Muscle of arm (tissue), 14 donors: ENCODE measurements at places on chromosomes 6 and 20. TPM values are rescaled to one million over a fixed set of nuclear protein-coding genes. Genes with fewer than 3 reads are reported as not detected.

DNA sequence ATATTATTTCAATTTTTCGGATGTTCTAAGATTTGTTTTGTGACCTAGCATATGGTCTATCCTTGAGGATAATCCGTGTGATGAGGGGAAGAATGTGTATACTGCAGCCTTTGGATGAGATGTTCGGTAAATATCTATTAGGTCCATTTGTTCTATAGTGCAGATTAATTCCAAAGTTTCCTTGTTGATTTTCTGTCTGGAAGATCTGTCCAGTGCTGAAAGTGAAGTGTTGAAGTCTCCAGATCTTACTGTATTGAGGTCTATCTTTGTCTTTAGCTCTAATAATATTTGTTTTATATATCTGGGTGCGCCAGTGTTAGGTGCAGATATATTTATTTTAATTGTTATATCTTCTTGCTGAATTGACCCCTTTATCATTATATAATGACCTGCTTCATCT lies 32.2 kb upstream of the SNAP91 start:
- no peak for DNase-seq

GRCh38 chr6:157464653-157465535 lies 83.9 kb downstream of the ZDHHC14 start:
- DNase-seq = no peak

GRCh38 chr6:28134716-28135115 lies 7.0 kb upstream of the ZKSCAN8 start:
- no peak for DNase-seq

GRCh38 chr20:43542674-43543073 lies 16.2 kb upstream of the SGK2 start:
- DNase-seq = no peak

DNA sequence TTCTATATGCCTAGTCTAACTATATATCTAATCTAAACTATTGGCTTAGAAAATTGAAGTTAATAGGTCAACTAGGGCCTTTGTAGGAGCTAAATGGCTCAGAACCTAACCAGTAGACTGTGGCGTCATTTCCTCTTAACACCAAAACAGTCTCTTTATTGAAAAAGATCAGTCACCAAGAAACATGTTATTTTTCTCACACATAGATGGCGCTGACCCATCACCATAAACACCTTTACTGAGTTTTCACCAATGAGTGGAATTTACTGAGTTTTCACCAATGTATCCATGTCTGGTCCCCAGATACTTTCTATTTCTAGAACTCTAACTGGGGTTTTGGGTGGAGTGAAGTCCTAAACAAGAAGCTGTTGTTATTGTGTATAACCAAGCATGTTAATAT lies 636.0 kb downstream of the BCKDHB start:
- DNase-seq = peak; percentile 23

DNA sequence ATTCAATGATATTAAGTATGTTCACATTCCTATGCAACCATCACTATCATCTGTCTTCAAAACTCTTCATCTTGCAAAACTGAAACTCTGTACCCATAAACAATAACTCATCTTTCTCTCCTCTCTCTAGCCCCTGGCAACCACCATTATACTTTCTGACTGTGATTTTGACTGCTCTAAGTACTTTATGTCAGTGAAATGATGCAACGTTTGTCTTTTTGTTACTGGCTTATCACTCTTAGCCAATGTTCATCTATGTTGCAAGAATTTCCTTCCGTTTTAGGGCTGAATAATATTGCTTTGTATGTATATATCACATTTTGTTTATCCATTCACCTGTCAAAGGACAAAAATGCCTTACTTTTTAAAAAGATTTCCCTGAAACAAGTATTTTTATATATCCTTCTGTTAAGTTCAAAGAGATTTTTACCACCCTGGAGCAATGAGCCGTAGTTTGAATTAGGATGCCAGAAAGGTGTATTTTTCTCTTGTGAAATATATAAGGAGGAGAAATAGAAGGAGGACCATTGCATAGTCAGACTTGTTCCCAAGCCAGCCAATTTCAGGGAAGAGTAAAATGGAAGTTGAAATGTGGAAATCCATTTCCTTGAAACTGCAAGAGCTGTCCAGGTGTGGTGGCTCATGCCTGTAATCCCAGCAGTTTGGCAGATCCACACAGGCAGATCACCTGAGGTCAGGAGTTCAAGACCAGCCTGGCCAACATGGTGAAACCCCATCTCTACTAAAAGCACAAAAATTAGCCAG lies 4.0 kb upstream of the CGAS start:
- DNase-seq = no peak

GRCh38 chr20:58196402-58197184 lies 31.9 kb downstream of the ANKRD60 start:
- DNase-seq = no peak

DNA sequence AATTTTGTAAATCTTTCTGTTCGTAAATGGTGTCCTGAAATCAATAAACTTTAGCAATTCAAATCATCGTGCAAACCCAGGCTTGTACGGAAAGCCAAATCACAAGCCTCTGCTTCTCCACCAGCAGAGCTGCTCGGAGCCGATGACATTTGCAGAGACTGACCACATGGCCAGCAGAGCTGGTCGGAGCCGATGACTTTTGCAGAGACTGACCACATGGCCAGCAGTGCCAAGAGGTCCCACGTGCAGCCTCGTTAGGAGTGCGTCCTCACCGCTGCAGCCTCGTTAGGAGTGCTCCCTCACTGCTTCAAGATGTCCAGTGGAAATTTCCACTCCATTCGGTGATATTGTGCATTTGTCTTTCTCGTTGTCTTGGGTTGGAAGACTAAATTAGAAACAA lies 28.5 kb downstream of the SMOC2 start:
- peak; percentile 58 for DNase-seq

DNA sequence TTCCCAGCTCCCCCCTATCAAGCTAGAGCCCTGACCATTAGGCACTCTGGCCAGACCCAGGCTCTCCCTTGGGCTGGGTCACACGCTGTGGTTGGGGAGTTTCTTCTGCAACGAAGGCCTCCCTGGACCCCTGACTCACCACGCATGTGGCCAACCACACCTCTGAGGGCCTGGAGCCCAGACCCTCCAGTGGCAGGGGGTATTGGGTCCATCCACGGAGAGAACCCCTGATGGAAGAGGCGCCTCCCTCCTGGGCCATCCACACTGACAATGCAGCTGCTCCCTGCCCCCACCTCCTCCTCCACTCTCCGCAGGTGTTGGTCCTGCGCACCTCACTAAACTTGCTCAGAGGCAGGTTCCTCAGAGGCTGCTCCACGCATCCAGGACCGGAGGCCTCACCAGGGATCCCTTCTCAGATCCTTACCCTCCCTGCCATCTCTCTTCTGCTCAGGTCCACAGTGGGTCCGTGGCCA lies 125.4 kb downstream of the RNASET2 start:
- DNase-seq = no peak

DNA sequence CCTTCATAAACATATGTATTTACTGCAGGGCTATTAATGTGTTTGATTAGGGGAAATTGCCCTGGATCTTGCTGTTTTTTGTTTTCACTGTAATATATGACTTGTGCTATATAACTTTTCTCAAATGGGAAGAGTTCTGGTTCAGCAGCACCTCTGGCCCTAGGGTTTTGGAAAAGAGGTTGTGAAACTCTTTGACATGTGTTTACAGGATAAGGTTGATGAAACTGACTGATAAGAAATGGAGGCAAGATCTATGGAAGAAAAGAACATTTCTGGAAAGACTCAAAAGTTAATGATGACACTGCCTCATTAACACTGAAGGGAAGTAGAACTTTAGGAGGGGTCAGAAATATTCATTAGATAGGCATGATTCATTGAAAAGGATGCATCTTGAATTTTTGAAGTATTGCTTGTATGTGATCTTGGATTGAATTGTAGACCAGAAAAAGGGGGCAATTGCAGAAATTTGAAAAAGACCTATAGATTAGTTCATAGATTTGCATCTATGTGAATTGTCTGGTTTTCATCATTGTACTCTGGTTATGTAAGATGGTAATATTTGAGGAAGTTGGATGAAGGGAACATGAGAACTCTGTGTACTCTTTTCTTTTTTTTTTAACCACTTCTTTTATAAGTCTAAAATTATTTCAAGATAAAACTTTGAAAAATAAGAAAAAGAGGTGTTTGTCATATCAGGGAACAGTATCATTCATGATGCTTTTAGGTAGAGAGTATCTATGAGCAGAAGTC lies 54.0 kb downstream of the UTRN start:
- no peak for DNase-seq

DNA sequence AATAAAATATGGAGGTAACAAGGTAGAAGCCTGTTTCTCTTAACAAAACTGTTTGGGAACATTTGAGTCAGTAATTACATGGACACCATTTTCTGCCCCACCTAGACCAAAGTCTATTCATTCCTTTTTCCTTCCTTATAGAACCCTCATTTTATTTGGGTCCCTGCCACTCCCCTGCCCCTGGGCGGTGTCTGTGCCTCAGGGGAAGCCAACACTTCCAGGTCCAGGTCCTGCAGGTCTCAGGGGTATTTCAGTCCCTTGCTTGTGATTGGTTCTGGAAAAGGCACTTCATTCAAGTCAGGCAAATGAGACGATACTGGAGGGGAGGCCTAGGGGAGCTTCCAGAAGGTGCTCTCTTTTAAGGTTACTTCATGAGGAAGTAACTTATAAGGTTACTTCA lies 42.3 kb downstream of the SLC35D3 start:
- DNase-seq = no peak

DNA sequence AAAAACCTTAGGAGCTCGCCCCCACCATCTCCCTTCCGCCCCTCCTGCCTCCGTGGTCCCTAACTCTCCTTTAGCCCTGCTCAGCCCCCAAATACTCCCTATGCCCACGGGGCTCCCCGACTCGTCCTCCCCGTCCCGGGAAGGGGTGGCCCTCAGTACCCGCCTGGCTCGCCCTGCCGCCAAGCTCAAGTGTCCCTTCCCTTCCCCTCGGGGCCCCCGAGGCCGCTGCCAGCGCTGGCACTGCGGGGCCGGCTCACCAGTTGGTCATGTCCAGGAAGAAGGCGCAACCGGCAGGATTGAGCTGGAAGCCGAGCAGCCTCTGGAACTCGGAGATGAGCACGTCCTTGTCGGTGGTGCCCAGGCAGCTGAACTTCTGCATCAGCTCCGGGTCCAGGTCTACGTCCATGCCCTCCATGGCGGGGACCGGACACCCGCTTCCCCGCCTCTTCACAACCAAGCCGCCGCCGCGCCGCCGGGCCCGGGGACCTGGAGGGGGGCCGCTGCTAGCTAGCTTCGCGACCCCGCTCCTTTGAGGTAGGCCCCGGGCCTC lies 303 bp downstream of the ILRUN start:
- DNase-seq = peak; percentile 62

DNA sequence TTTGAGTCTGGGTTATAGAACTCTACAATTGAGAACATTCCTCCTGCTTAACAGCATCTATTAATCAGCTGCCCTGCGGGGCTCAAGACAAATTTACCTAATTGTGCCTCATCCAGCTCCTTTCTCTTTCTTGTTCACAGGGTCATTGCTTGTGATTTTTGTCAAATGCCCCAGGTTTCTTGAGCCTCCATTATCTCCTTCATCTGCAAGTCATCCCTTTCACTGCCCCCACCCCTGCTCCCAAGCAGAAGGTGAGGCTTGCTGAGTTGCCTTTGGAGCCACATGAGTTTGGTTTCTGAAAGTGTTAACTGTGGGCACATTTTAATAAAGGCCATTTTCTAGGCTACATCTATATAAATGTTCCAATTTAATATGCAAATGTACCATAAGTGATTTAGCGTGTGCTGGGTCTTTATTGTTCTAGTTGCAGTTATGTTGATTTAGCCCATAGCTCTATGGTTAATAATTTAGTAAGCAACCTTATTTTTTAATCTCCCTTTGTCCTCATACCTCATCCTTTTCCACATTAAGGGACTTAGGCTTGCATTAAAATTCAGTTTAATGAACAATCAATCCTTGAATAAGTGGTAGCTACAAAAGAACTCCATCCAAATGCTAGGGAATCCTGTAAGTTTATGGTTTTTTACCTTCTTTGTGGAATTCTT lies 56.1 kb downstream of the VSTM2L start:
- DNase-seq = no peak

DNA sequence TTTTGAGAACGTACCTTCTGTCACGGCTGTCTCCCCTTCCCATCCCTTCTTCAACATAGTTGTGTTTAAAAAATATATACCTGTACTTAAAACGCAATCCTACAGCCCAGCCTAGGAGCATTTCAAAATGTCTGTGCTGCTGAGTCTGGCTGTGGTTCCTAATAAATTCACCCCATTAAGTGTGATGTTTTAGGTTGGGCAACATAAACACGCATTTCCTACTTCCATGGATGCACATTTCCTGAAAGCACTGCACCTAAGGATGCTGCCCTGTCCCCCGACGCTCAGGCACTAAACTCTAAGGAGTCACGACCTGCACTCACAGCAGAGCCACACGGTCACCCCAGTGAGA lies 1.2 kb downstream of the REV3L start:
- DNase-seq = no peak

- DNase-seq = no peak
Observed at GRCh38 chr6:134351615-134352474, 33.9 kb upstream of the SGK1 start.

DNA sequence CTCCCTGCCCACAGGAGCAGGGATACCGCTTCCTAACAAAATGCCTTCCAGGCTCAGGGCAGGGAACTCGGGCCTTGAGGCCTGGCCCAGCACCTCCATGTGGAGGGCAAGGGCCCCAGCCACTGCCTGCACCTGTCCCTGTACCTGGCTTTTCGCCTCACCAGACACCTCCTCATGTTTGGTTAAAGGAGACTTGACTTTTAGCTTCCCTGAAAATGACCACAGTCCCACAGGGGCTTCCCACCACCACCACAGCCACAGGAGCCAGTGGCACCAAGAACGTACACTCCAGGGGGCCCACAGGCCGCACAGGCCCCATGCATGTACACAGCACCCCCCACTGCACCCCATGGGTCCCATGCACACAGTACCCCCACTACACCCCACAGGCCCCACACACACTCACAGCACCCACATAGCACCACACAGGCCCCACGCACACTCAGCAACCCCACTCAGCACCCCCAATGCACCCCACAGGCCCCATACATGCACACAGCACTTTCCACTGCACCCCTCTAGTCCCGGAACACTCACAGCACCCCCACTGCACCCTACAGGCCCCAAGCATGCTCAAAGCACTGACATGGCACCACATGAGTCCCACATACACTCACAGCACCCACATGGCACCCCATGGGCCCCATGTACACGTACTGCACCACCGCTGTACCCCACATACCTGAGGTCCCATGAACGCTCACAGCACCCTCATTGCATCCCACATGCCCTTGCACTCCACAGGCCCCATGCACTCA lies 86.5 kb downstream of the GINS1 start:
- no peak for DNase-seq

GRCh38 chr6:9982215-9982614 lies 432.7 kb downstream of the TFAP2A start:
- DNase-seq = no peak

The C20orf202 gene
- not detected for polyA plus RNA-seq

The FOXO3 gene
- polyA plus RNA-seq = 34.7 TPM

The CYP39A1 gene
- polyA plus RNA-seq = 2.5 TPM

The DNAJC5 gene
- 30.6 TPM for polyA plus RNA-seq

The PRPH2 gene
- polyA plus RNA-seq = not detected

The SAMD10 gene
- polyA plus RNA-seq = not detected

The MYB gene
- polyA plus RNA-seq = 1.8 TPM

The PACSIN1 gene
- polyA plus RNA-seq = 2.1 TPM

The BPIFB2 gene
- polyA plus RNA-seq = not detected
